ENCODE measurements at places on chromosomes 11 and 22. TPM values are rescaled to one million over a fixed set of nuclear protein-coding genes. Genes with fewer than 3 reads are reported as not detected.

KRTAP5-8 gene
- not detected for total RNA-seq

TRIM48 gene
- total RNA-seq, result not detected

UBQLNL gene
- 1.9 TPM for total RNA-seq

MMP7 gene
- not detected for total RNA-seq

FAM83F gene
- 0.63 TPM for total RNA-seq

FGF4 gene
- not detected for total RNA-seq

HOATZ gene
- total RNA-seq, result 1.3 TPM

NXPE4 gene
- not detected for total RNA-seq

CHST1 gene
- 15.3 TPM for total RNA-seq

KCTD21 gene
- 7.8 TPM for total RNA-seq

OR5B21 gene
- not detected for total RNA-seq

CREB3L1 gene
- 1.3 TPM for total RNA-seq

OR4A5 gene
- total RNA-seq, result not detected

NXPE2 gene
- 0.94 TPM for total RNA-seq

OR51E2 gene
- not detected for total RNA-seq

SCUBE2 gene
- total RNA-seq, result 7.2 TPM

TSPAN18 gene
- 21.9 TPM for total RNA-seq

SEPTIN5 gene
- 246 TPM for total RNA-seq

CYP2D6 gene
- total RNA-seq, result 7.2 TPM

MACROD1 gene
- total RNA-seq, result 13.5 TPM

MUC6 gene
- total RNA-seq, result not detected

TREH gene
- not detected for total RNA-seq

FREY1 gene
- total RNA-seq, result 4.4 TPM

MRGPRX4 gene
- not detected for total RNA-seq

CHEK2 gene
- total RNA-seq, result 4.4 TPM

VPREB1 gene
- total RNA-seq, result not detected

TMEM258 gene
- total RNA-seq, result 37.9 TPM

AQP11 gene
- 6.6 TPM for total RNA-seq

VSIG10L2 gene
- total RNA-seq, result not detected

KDM4E gene
- not detected for total RNA-seq

POTEH gene
- total RNA-seq, result not detected

POU2F3 gene
- total RNA-seq, result not detected

ACRV1 gene
- 0.31 TPM for total RNA-seq

UBQLN3 gene
- total RNA-seq, result 1.3 TPM

MS4A12 gene
- total RNA-seq, result not detected

Data from parietal lobe (tissue), 2 donors.